Liver (tissue), 10 donors: ENCODE measurements at places on chromosomes 6 and 20.

DNA sequence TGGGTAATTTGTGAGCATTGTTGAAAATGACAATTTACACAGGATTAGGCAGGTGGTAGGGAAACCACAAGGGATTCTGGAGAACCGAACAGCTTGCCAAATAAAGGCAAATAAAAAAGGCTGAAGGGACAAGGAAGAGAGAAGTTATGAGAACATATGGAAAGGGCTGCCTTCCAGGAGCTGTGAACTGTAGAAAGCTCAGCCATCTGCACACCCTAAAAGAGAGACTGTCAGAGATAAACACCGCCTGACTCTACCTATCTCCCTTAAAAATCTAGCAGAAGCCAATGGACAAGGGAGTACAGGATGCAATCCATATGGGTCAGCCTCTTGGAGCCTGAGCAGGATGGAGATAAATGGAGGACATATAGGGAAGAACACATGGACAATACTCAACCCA lies 12.7 kb upstream of the SLC17A1 start:
- DNase-seq, result no peak

DNA sequence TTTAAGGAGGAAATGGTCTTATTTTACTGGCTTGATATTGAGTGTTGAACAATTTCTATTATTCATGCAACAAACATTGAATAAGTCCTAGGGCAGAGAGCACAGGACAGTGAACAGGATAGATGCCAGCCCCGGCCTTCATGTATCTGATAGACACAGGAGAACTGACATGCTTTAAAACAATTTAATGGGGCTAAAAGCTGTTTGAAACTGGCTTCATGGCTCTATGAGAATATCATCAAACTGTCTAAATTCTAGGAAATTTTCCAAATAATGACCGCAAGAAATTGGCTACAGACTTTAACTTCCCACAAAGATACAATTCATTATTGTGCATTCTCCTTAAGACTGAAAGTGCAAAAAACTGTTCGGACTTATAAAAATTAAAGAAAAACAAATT lies 69.0 kb downstream of the ID4 start:
- DNase-seq, result no peak

DNA sequence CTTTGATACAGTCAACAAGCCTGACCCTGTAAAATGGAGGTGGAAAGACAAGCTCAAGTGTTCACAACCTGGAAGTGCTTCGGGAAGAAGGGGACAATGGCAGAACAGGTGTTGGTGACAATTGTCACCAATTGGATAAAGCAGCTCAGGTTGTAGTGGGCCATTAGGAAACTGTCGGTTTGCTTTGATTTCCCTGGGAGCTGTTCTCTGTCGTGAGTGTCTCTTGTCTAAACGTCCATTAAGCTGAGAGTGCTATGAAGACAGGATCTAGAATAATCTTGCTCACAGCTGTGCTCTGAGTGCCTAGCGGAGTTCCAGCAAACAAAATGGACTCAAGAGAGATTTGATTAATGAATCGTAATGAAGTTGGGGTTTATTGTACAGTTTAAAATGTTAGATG lies 15.0 kb downstream of the CCR6 start:
- no peak for DNase-seq

DNA sequence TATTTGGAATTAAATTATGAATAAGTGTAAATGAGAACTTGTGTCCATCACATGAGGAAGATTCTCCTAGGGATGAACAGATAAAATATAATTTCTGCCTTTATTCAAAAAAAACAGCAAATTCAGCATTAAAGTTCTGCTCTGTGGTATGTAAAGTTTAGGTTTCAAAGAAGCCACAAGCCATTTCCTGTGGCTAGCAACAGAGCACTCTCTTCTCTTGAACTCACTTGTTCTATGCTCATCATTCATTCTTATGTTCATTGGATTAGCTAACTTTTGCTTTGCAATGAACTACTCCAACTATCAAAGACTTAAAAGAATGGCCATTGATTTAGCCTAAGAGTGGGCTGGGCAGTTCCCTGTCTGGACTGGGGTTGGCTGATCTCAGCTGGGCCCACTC lies 20.8 kb upstream of the SNRPB2 start:
- DNase-seq, result no peak

DNA sequence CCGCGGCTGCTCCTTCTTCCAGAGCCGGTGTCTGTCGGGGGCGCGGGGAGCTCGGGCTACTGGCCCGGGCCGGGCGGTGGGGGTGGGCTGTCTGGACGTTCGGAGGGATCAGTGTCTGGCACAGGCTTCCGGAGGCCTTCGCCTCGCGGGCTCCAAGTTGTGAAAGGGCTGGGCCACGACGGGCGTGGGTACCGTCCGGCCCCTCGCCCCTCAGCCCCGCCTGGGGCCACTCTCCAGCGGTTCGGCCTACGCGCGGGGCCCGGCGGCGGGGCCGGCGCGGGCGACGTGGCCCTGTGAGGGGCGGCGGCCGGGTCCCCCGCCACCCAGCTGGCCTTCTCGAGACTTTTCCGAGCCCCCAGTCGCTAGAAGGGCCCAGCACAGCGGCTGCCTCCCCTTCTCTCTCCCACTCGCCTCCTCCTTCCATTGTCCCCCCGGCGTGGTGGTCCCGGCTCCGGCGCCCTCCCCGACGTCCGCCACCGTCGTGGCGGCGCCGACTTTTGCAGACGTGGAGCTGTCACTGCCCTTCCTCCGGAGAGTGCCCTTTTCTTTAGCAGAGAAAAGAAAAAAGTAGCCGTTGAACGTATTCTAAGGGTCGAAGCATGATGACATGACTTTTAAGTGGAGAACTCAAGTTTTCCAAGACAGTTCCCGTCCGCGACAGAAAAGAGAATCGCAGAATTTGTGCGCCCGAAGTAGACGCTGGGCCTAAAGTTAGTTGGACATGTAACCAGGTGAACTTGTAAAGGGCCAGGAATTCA lies 571 bp downstream of the ITCH start:
- DNase-seq, result no peak

DNA sequence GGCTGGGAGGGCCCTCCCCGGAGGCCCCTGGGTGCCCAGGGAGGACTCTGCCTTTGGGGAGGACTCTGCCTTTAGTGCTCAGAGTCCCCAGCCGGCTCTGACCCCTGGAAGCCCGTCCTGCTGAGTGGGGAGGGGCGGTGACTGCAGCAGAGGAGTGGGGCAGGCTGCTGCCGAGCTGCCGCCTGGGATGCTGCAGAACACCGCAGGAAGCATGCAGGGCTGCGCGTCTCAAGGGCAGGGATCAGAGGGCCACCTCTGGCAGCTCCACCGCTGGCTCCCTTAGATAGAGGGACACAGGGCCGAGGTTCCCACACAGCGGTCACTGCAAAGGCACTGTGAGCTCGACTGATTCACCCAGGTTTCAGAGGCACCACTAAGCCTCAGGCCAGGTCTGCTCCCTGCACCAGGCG lies 82.2 kb upstream of the GATA5 start:
- no peak for DNase-seq

- DNase-seq, result no peak
Measured at GRCh38 chr20:10568032-10568431, 105.8 kb downstream of the JAG1 start.

- DNase-seq, result no peak
Measured at GRCh38 chr6:151610326-151610725, 116.5 kb downstream of the CCDC170 start.

DNA sequence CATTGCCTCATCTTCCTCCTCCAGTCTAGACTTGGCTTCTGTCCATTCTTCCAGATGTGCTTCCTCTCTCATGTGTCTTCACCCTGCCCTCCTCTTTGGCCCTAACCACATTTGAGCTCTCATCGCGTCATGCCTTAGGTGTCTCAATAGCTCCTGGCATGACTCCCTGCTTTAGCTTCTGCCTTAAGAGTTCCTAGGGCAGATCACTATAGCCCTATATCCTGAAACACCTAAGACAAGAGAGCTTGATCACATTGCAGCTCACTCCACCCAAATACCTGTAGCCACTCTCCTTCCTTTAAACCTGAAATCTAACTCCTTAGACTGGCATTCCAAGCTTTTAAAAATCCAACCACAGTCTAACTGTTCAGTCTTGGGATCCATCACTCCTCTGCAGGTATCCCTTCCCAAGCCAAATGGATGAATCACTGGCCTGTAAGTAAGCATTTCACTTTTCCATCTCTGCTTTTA lies 69.0 kb upstream of the STXBP5 start:
- no peak for DNase-seq

DNA sequence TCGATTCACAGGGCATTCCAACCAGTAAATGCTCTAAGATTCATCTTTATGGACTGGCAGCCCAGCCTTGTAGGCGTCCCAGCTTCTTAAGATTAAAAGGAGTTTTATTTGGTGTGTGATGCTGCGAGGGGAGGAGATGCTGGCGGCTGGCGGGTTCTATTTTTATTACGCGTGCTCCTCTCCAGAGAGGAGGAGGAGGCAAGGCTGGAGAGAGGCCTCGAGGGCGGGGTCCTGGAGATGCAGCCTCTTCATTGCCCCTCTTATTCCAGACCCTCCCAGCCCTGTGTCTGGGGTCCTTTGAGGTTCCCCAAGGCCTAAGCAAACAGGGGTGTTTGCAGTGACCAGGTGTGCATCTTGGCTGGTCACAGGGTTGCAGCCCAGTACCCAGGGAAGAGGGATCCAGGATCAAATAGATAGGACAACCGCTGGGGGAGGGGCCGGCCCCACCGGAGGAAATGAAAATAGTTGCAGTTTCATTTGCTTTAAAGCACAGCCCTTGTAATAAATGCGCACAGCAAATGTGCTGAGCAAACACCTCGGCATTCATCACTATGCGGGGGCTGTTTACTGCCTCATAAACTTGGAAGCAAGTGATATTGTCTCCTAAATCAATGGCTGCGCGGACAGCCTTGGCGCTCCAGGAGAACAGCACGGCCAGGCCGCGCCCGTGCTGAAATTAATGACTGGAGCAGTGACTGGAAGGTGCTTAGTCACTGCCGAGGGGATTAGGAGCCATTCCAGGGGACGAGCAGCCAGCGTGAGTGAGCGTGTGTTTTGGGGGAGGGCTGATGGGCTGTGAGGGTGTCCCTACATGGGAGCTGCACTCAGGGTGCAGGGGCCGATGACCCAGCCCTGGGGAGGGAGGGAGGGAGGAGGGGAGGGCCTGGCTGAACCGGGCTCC lies 83.0 kb downstream of the TMEM242 start:
- no peak for DNase-seq

- DNase-seq, result no peak
Measured at GRCh38 chr6:126880964-126881363, 237.5 kb upstream of the RSPO3 start.

DNA sequence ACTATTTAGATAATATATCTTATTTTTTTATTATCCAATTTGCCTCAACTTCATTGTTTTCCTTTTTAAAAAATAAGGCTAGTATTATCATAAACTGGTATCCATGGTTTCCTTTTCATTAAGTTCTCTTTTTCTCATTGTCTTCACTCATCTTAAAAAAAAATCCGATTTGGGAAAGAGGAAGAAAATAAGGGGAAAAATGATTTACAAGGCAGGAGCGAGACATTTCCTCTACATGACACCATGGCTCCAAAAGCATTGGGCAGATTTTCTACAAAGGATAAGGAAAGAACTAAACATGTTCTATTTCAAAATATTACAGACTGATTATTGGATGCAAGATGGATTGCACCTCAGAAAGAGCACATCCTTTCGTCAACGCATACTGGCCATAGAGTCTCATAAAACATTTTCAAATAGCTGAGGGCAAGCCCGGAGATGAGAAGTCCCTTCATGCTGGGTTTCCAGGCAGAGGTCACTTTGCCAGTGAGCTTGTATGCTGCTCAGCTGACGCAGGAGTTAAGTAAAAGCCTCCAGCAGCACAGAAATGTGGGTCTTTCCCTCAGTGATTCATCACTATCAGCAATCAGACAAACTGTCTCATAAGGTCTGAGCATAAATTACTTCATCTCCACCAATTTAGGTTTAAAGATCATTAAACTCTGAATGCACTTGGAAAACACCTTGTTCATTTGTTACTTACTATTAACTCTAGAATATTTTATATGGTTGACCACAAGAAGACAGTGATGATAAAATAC lies 129.0 kb upstream of the TNFAIP3 start:
- no peak for DNase-seq

GRCh38 chr20:51385646-51386530 lies 156.6 kb downstream of the NFATC2 start:
- no peak for DNase-seq

GRCh38 chr6:81265106-81265505 lies 487.4 kb downstream of the TENT5A start:
- DNase-seq, result no peak

DNA sequence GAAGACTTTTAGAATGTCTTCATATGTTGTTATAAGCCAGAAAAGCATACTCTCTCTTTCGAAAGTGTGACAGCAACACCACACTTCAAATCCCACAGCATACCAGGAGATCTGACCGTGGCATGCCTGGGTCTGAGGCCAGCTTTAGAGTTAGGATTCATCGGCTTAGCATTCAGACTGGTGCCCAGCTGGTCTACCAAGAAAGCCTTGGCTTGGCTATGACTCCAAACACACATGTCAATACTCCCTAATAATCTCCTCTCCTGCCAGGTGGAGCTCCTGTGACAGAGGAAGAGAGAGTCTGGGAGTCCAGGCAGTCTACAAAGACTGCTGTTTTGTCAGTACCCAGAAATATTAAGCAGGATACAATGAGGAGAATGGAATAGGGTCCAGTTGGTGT lies 77.1 kb upstream of the MAN1A1 start:
- no peak for DNase-seq

DNA sequence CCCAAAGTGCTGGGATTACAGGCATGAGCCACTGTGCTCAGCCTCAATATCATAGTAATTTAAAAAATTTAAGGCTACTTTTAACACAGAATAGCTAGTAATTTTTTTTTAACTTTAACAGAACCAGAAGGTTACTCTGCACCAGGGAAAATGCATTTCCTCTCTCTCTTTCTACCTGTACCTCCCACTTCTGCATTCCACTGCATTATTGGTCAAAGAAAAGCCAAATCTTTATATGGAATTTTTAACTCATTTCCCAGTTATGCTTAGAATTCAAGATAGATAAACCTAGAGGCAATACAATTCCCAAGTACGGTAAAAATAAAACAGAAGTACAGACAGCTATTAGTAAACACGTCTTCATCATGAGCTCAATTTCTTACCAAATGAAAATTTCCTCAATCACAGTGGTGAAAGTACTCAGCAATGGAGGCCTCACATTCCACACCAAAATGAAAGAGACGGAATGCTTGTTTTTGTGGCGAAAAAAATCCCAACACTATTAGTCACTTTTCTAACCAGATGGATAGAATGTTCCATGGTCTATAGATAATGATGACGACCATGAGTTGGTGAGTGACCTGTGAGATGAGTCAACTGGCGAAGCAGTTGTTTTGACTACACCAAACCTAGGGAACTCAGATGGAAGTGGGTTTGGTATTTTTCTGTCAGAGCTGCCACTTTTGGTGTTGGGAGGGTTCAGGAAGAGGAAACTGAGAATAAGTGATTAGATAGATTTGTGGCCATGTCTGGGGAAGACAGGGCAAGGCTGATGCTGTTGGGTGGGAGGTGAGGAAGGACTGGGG lies 104.7 kb upstream of the SGK1 start:
- no peak for DNase-seq

DNA sequence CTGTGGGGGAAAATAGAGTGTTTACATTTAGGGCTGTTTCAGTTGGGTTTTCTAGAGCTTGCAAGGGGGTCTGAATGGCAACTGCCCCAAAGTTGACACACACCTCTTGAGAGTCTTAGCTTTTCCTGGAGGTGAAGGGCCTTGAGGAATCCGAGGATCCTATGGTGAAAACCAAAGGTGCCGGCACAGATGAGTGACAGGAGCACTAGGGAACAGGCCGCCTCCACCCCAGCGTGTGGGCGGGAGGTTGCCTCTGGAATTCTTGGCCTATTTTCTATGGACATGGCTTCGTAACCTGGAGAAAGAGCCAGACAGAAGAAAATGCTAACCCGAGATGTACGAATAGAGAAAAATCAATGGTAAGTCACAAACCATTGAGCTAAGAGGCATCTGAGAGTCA lies 283.2 kb upstream of the FOXQ1 start:
- DNase-seq, result no peak

- no peak for DNase-seq
Measured at GRCh38 chr6:72245565-72245964, 359.2 kb downstream of the RIMS1 start.
